ENCODE measurements at places on chromosomes 7 and 10.

DNA sequence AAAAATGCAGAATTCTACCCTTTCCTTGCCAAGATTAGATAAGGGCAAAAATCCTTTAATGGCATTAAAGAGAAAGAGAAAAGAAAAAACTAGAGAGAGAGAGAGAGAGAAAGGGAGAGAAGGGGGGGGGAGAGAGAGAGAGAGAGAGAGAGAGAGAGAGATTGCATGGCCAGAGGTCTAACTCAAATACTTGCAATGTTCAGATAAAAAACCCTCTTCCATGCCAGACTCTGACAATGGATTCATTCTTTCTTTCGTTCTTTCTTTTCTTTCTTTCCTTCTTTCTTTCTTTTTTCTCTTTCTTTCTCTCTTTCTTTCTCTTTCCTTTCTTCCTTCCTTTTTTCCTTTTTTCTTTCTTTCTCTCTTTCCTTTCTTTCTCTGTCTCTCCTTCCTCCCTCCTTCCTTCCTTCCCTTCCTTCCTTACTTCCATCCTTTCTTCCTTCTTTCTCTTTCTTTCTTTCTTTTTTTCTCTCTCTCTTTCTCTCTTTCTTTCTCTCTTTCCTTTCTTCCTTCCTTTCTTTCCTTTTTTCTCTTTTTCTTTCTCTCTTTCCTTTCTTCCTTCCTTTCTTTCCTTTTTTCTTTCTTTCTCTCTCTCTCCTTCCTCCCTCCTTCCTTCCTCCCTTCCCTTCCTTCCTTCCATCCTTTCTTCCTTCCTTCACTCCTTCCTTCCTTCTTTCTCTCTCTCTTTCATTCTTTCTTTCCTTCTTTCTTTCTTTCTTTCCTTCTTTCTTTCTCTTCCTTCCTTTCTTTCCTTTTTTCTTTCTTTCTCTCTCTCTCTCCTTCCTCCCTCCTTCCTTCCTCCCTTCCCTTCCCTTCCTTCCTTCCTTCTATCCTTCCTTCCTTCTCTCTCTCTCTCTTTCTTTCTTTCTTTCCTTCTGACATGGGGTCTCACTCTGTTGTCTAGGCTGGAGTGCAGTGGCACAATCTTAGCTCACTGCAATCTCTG, 175.7 kb downstream of the PRKCQ start:
- no peak for DNase-seq

- DNase-seq, result no peak
Observed at GRCh38 chr7:46660402-46660980, 739.4 kb upstream of the IGFBP3 start.

DNA sequence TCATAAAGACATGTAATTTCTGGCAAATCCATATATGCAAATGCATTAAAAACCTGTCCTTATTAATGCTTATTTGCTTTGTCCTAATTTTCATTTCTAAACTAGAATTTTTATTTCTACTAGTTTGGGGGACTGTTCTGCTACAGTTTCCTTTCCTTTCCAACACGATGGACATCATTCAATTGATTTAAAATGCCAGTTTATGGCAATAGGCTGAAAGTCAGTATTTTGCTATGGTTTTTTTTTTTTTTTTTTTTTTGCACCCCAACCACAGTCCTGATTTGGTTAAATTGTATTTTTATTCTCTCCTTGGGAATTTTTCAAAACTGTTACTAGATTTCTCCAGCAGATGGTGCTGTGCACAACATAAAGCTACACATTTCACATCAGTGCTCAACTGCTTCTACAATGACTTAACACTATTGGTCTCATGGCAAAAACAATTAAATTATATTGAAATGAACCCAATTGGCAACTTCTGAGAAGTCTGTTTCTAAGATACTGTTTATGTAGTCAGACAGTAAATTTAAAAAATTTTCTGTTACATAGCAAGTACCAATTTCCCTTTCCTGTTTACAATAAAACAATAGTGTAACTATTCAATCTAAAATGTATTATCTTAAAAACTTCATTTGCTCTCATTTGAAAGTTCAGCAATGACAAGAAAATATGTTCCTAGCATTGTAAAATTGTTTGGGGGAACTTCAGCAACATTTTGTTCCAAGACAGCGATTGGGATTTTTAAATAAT, 193.8 kb upstream of the CCDC6 start:
- DNase-seq, result no peak

DNA sequence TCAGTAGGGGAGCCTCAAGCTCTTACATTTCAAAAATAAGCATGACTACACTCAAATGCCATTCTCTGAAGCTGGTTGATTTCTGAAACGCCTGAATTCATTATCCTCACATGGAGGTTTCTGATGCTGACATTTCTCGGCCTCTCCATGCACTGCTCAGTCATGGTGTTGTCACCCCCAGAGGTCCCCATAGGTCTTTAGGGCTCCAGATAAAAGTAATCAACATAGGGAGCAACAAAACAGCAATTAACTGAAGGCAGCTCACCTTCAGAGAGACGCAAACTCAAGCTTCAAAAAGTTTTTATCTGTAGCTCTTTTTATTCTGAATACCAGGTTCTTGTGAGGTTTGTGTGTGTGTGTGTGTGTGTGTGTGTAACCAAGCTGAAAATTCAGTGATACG, 223.2 kb upstream of the LRRN3 start:
- DNase-seq, result no peak

GRCh38 chr7:68381731-68382130, 1216.5 kb upstream of the AUTS2 start:
- no peak for DNase-seq
